ENCODE measurements at places on chromosomes 12 and 14.
A peak's percentile ranks its signal among the peaks of the same experiment; 100 is the strongest.

GRCh38 chr14:99065551-99065950, 206.4 kb downstream of the BCL11B start:
- DNase-seq: no peak

GRCh38 chr14:91396959-91397815, 20.4 kb downstream of the CCDC88C start:
- DNase-seq: no peak

DNA sequence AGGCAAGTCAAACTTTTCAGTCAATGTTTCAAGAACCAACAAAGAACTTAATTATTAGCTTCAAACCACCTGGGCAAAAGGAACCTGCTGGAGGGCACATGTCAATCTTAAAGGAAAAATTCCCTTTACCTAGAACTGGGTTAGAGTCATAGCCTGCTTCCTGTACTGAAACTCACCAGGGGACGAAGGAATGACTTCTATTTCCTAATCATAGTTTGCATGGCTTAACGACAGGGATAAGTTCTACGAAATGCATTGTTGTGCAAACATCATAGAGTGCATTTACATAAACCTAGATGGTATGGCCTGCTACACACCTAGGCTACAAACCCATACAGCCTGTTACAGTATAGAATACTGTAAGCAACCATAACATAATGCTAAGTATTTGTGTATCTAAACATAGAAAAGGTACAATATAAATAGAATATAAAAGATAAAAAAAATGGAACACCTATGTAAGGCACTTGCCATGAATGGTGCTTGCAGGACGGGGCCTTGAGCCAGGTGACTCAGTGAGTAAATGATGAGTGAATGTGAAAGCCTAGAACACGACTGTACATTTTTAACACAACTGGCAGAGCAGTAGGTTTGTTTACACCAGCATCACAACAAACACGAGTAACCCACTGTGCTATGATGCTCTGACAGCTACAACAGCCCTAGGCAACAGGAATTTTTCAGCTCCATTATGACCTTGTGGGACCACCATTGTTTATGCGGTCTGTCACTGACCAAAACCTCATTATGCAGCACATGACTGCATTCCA, 234.9 kb upstream of the CAND1 start:
- DNase-seq: no peak

DNA sequence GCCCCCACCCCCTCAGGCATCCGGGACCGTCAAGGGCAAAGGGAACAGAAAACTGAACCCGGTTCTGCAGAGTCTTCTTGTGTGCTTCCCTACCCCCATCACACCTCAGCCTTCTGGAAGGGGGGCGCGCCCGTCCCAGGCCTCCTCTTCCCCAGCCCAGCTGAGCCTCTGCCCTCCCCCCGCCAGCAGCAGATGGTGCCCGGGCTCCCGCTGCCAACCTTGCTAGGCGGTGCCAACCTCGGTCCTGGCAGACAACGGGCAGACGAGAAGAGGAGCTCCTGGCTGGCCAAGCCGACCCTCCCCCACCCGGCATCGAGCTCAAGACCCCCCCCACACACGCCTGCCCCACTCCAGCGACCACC, 8.7 kb downstream of the STAC3 start:
- peak; percentile 77 for DNase-seq

DNA sequence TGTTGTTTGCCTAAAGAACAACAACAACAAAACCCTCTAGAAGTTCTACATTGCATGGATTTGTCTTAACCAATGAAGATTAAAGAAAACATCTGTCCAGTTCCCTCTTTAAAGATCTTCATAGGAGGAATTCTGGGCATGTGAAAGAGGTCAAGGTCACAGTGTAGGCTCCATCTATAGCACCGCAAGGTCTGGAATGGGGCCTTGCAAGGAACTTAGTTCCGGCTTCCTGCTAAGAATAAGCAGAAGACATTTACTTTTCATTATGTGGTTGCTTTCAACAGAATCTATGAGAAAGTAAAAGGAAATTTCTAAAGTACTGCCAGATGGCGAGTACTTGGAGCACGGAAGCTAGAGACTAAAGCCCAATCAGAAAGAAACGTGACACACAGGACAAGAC, 57.2 kb upstream of the GNPNAT1 start:
- DNase-seq: no peak

DNA sequence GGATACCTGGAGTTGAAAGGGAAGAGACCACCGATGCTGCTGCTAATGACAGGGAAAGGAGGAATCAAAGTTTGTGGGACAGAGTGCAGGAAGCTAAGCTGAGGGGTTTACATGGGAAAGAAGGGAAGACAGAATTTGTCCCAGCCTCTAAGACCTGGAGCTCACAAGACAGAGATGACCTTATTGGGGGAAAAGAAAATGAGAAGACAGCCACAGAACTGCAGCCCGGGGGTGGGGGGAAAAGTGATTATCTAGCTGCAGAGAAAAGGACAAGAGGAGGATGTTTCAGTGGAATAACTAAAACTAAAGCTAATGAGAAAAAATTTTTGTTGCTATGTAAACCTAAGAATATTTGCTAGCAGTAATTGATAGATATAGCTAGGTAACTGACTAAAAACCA, 30.7 kb downstream of the NDUFA12 start:
- DNase-seq: no peak

DNA sequence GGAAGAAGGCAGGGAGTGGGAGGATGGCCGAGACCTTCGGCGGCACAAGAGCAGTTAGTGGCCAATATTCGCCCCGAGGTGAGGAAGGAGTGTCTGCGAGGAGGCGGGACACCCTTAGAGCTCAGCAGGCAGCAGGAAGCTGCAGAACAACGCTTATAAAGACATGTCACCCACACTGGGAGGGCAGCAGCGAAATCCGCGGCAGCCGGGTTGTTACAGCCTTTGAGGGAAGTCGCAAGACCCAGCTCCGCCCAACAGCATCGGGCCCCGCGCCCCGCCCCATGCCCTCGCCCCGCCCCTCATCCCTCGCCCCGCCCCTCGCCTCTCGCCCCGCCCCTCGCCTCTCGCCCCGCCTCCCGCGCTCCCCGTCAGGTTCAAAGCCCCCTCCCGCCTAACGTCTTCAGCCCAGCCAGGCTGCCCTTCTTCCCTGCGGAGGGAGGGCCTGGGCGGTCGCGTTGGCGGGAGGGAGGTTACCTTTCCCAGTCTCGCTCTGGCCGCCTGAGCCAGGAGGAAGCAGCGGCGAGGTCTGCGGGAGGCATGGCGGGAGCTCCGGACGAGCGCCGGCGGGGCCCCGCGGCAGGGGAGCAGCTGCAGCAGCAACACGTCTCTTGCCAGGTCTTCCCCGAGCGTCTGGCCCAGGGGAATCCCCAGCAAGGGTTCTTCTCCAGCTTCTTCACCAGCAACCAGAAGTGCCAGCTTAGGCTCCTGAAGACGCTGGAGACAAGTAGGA, at the start of gene ATP23:
TSS of gene ATP23 (plus strand) at position 403 of the 730 bp plus-strand sequence. CDS start at position 538, 135 bp downstream.
- DNase-seq: peak; percentile 95

DNA sequence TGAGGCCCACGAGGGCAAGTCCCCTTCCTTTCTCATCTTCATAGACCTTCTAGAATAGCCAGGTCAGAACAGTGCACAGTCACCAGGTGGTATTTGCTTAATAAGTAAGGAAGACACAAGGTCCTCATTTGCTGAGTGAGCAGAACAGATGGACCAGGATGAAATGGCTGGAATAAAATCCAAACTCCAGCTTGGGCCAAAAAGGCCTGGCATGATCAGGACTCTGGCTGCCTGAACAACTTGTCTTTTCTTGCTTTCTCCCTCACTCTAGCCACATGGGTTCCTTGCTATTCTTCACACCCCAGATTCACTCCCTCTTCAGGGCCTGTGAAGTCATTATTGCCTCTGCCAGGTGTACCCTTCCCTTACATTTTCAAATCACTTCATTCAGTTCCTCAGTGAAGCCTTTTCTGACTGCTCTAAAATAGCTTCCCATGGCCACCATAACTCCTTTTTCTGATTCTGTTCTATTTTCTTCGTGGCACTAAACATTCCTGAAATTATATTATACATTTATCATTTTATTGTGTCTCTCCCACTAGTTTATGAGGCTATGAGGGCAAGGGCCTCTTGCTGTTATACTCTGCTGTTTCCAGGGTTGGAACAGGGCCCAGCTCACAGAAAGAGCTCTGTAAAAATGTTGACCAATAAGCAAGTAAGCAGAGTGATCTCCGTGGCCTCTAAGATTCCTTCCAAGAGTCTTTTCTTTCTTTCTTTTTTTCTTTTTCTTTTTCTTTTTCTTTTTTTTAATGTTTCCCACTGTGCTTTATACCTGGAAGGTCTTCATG, 150.8 kb downstream of the TTC8 start:
- DNase-seq: no peak

DNA sequence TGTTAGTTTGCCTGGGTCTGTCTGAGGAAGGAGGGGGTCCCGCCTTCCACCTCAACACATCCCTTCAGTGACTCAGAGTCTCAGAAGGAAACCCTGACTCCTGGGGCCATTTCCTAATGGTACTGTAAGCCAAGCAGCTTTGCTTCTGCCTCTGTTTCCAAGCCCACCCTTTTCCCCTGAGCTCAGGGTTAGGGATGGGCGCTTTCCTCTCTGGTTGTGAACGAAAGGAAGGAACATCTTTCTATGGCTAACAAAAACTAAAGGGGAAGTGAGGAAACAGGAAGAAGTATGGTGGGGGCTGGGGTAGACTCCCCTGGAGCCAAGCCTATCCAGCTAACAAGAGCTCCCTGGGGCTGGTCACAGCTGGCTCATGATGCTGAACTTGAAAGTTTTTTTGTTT, 11.6 kb upstream of the UNC119B start:
- DNase-seq: no peak

GRCh38 chr12:67721248-67721647, 72.7 kb downstream of the DYRK2 start:
- DNase-seq: no peak

- no peak for DNase-seq
These were observed 20.4 kb upstream of the TMEM229B start for GRCh38 chr14:67508956-67509355.

Data from COR-L47 (cell line).